ENCODE measurements at places on chromosomes 16 and 17. TPM values are rescaled to one million over a fixed set of nuclear protein-coding genes. Genes with fewer than 3 reads are reported as not detected.

DNA sequence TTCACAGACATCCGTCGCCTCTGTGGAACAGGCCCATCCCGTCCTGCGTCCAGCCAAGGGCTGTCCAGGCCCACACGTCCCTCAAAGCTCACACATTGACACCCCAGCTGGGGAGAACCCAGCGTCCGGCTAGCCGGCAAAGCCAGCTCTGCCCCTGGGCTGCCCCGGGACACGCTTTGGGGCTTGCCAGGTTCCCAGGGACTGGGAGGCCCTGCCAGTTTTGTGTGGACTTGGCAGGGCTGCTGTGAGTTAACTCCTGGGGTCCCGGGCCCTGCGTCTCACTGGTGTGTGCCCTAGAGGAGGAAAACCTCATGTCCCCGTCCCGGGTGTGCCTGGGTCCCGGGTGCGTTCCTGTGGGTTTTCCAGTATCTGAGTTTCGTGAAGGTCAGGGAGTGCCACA is 6.3 kb downstream of the SOX8 start:
- no peak for DNase-seq

DNA sequence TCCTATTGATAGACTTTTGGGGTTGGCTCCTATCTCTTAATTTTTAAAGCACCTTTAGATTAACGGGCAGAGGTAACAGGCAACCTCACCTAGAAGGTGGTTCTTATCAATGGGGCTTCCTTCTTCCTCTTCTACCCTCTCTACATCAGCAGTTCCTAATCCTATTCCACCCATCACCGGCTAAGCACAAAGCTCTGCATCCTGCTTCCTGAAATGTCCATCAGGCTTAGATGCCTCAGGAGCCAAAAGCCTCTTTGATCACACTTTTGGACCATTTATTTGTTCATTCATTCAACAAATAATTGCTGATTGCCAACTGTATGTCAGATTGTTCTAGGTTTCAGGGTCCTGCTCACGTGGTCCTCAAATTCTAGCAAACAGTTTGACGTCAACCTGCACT is 586.0 kb downstream of the TOX3 start:
- DNase-seq: no peak

- DNase-seq: no peak
These were observed 10.2 kb downstream of the MYO18A start for GRCh38 chr17:29169806-29170591.

DNA sequence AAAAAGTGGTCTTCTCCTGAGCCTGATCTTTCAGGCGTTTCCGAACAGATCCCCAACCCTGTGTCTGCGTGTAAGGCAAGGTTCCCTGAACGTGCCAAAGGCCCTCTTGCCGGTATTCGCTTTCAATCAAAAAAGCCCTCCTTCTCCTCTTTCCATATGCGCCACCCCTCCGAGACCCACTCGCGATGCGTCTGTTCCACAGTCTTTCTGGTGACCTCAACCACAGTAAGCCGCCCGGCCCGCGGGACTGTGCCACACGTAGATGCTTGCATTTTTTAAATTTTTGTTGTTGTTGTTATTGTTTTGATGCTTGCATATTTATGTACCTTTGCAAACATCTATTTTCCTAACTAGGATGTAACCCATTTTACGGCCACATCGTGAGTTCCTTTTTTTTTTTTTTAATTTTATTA is 607 bp upstream of the PRPSAP1 start:
- DNase-seq: no peak

DNA sequence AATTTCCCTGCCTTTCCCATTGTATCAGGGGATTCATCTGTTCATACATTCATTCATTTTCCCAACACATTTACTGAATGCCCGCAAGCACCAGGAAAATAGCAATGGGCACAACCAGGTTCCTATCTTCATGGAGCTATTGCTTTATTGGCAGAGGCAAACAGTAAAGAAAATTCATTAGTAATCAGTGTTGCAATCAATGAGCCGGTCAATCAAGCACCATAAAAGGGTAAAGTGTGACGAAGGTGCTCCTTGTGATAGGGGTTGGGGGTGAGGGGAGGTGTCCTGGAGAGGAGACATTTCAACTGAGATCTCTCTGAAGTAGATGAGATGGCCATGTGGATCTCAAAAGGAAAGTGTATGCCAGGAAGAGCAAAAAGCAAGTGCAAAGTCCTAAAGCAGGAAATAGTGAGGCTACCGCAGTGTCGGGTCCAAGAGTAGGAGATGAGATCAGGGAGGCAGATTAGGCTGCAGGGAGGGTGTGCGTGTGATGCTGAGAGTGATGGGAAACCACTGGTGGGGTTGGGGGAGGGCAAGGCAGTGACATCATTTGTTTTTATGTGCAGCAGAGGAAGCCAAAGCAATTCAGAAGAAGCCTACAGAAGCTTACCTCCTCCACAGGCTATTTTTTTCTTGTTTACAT is 28.4 kb downstream of the CDH13 start:
- DNase-seq: peak; percentile 94

- DNase-seq: no peak
These were observed 104.3 kb upstream of the NUDT7 start for GRCh38 chr16:77617996-77618395.

The NLRC3 gene
- total RNA-seq: 94.6 TPM

The TM4SF5 gene
- total RNA-seq: not detected

The XYLT1 gene
- total RNA-seq: 60.4 TPM

The PRSS22 gene
- not detected for total RNA-seq

All from activated CD8-positive, alpha-beta T cell treated with anti-CD3 and anti-CD28 coated beads, Interleukin-2, amount 10 ng/mL, durations not matched to agents 7 days and 5 days (primary cell).